ENCODE measurements at places on chromosomes 4 and X. TPM values are rescaled to one million over a fixed set of nuclear protein-coding genes. Genes with fewer than 3 reads are reported as not detected.

DNA sequence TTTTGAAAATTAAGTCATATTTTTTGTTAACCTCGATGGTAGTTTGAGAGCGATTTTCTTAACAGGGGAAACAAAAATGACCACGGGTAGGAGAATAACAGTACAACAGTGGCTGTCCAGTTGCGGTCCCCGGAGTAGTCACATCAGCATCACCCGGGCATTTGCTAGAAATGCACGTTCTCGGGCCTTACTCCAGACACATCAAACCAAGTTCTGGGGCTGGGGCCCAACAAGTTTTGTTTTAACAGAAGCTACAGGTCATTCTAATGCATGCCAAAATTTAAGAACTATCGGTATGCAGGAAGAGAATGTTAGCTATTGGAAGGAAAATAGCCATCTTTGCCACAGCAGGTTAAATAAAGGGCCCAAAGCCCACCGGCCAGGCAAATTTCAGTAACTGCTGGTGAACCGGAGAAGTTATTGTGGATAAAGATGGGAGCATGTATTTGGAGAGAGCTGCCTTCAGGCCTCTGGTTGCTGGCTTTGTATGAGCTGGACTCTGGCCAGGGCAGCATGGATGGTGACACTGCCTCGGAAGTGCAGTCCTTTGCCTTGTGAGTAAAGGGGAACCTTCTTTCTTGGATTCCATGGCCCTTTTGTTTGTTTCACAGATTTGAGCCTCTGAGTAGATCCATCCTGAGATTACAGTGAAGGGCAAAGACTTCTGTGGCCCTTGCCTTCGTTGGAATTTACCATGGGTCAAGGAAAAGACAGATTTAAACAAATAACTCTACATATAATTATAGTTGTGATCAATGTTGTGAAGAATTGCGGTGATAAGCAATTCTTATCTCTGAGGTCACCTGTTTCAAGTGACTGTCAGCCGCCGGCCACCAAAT lies 62.1 kb downstream of the TBC1D14 start:
- DNase-seq = no peak

DNA sequence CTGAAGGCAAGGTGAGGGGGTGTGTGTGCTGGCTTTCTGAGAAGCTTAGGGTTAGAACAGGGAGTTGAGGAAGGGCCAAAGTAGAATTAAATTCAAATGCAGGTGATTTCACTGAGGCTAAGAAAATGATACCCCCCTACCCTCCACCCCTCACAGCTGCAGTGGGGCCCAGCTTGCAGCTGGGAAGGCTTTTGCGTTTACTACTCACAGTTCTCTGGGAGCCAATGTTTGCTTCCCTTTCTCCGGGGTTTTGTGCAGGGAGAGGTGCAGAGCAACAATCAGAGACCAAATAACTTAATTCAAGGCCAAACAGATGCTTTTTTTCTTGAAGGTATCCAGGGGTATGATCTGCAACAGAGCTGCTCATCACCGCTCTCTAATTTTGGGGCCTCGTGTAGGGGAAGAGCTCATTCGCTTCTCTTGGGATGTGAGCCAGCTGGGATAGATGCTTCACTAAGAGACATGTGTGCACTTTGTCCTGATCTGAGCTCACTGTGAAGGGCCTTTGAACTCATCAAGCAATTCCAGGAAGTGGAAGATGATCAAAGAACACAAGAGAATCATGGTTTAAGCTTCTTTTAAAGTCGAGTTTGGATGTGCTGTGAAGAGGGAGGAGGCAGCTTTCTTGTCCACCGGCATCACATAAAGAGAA lies 122.7 kb upstream of the C1GALT1C1 start:
- no peak for DNase-seq

GRCh38 chrX:125204681-125205132 lies 115.0 kb upstream of the TEX13C start:
- DNase-seq = no peak

- DNase-seq = peak; percentile 68
Observed at GRCh38 chrX:43552156-43552555, 103.9 kb upstream of the MAOA start.

DNA sequence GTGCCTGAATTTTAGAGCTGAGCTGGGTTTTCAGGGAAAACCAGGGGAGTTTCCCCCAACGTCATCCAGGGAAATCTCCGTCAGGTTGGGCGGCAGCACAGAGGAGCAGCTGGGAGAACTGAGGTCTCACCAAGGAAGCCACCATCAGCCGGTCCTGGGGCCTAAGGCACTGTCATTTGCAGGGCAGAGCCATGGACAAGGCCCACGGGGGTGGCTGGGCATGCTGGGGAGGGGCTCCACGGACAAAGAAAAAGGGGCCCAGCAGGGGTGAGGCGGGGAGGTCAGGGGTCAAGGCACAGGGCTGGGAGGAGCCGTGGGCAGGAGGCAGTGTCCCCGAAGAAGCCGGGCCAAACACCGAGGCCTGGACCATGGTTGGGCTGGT lies 109.8 kb downstream of the HMX1 start:
- DNase-seq = no peak

DNA sequence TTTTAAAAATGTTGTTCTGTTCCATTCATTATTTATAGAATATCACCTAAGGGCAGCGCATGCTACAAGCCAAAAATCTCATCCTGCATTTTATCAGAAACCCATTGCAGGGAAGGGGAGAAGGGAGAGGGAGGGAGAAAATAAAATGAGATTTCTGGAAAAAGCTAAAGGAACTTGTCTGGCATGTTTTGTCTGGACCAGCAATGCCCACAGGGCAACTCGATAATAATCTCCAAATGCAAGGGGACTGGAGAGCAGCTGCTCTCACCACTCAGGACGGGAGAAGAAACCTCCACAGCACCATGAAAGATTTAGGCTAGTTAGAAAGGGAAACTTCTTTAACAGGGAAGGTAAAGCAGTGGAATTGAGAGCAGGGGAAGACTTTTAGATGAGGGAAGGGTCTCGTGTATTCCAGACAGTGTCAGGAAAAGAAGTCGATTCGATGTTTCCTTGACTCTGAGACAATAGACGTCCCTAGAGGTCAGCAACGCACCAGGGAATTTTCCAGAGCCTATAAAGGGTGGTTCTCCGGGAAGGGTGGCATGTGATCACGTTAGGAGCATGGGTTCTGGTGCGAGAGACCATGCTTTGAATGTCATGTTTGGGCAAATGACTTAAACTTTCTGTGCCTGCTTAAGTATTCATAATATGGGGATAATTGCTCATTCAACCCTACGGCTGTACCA lies 132.2 kb upstream of the NDP start:
- DNase-seq = no peak

GRCh38 chr4:123415977-123416376 lies 19.4 kb downstream of the SPRY1 start:
- peak; percentile 83 for DNase-seq

IGFBP7 gene
- total RNA-seq = not detected

ARHGAP24 gene
- 7.2 TPM for total RNA-seq

TRPC5OS gene
- total RNA-seq = not detected

CENPVL1 gene
- not detected for total RNA-seq

AIFM1 gene
- 57.7 TPM for total RNA-seq

FAT1 gene
- 92.4 TPM for total RNA-seq

MAGEC1 gene
- total RNA-seq = not detected

HELT gene
- not detected for total RNA-seq

TRAPPC11 gene
- total RNA-seq = 20.0 TPM

KLKB1 gene
- not detected for total RNA-seq

SLC25A14 gene
- total RNA-seq = 12.5 TPM

UGT2B17 gene
- total RNA-seq = not detected

SSX3 gene
- total RNA-seq = not detected

All from PC-3 (cell line).